Stimulated activated CD4-positive, alpha-beta T cell treated with anti-CD3 and anti-CD28 coated beads, TNF-alpha, amount 100 ng/mL, for 24 hours (primary cell): ENCODE measurements at places on chromosomes 4 and X.
A peak's percentile ranks its signal among the peaks of the same experiment; 100 is the strongest.

GRCh38 chrX:43840265-43840664, 42.0 kb downstream of the MAOB start:
- no peak for DNase-seq

- no peak for DNase-seq
These were observed 30.3 kb downstream of the NSDHL start for GRCh38 chrX:152861116-152861515.

GRCh38 chrX:14886252-14886651, 13.0 kb downstream of the MOSPD2 start:
- no peak for DNase-seq

DNA sequence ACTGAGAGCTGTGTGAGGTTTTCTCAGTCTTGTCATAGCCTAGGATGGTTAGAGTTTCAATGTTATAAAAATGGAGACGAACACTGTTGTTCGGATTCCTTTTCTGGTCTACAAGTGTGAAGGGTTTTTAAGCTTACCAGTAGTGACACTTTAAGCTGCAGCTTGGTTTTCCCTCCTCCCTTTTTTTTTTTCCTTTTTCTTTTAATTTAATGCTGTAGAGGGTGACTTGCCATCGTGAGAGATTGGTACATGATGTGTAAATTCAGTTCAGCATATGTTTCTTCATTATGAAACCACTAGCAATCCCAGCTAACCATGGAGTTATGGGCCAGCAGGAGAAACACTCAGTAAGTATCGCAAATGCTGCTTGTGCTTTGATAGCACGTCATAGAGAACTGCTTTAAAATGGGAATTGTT, 165.0 kb downstream of the RAPGEF2 start:
- no peak for DNase-seq

- no peak for DNase-seq
These were observed 248.0 kb upstream of the ADAMTS3 start for GRCh38 chr4:72817012-72817411.

- no peak for DNase-seq
These were observed 339.3 kb downstream of the MID1IP1 start for GRCh38 chrX:39140581-39140980.

DNA sequence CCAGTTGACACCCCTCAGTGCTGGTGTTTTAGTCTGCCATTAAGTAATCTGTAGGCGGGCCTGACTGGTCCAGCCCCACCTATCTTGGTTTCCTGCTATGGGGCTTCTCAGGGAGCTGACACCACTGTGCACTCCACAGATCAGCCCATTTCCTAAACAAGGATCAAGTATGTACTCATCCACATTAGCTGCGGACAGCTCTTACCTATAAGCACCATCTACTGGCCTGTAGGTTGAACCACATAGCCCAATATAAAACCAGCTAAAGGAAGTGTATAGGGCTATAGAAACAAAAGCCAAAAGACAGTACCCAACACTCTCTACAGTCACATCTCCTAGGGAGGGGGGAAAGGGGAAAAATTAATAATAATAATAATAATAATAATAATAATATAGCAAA, 353.5 kb upstream of the CXorf51B start:
- no peak for DNase-seq

DNA sequence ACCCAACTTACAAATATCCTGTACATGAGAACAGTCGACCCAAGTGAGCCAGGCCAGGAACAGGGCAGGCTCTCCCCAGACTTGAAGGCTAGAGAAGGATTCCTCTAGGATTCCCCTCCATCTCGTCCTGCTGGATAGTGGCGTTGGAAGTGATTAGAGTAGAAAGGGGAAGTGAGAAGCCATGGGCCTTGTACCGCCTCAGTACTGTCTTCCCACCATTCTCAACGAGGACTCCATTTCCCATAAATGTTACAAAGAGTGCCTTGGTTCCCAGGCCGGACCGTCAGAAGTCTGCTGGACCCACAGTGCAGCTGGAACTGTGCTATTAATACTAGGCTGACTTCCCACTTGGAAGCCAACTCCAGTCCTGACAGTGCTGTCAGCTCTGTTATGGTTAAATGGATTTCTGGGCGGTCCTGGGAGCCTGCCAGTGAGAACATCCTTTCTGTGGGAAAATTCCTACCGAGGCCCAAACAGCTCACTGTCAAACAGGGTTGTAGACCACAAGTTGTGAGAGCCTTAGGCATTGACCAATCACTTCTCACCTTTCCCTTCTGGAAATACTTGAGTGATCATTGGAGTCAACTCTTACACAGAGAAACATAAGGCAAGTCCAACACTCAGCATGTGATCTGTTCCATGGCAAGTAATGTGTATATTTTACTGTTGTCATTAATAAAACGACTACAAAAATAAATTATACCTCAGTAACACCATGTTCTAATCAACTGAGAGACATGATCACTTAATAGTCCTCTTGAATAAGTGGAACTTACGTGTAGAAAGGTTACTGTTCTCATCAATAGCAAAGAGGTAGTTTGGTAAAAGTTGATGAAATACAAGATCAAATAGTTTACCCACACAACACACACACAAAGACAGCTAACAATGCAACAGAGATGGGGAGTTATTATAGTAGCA, 58.4 kb downstream of the AMELX start:
- no peak for DNase-seq

- DNase-seq = no peak
These were observed 69.5 kb upstream of the MND1 start for GRCh38 chr4:153274967-153275366.

GRCh38 chrX:45505214-45505613, 304.5 kb upstream of the DIPK2B start:
- DNase-seq = no peak

DNA sequence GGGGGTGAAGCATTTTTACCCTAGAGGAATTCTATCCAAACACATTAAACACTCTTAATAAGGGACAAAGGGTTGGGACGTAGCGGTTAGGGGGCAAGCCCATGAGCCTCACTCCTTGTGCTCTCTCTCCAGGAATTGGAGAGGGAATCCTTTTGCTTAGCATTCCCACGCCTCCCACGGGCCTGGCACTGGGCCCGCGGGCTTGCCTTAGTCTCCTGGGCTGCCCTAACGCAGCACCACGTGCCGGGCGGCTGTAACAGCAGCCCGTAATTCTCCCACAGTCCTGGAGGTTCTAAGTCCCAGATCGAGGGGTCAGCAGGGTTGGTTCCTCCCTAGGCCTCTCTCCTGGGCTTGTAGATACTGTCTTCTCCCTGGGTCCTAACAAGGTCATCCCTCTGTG, 67.5 kb downstream of the TBL1X start:
- DNase-seq = no peak

DNA sequence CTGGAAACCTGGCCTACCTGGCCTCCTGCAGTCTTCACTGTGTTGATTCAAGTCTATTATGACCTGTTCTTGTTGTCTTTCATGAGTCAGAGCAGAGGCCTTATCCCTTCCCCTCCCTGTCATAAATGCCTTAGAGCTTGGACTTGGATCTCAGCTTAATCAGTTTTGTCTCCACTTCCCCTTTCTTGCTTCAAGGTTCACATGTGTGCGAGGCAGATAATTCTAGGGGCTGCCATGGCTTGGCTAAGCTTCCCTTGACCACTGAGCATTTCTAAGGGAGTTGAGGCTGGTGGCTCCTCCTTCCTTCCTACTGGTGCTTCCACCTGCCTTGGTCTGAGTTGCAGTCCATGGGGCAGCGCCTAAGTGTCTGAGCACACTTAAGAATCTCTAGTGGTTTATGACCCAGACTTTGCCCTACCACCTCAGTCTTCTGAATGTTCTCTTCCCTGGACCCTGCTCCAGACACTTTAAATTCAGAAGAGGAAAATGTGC, 1.7 kb upstream of the HEPH start:
- no peak for DNase-seq

- DNase-seq = no peak
These were observed 15.6 kb upstream of the TSPAN5 start for GRCh38 chr4:98673978-98674377.

- DNase-seq = no peak
These were observed 97.0 kb downstream of the AFAP1 start for GRCh38 chr4:7842384-7843279.

DNA sequence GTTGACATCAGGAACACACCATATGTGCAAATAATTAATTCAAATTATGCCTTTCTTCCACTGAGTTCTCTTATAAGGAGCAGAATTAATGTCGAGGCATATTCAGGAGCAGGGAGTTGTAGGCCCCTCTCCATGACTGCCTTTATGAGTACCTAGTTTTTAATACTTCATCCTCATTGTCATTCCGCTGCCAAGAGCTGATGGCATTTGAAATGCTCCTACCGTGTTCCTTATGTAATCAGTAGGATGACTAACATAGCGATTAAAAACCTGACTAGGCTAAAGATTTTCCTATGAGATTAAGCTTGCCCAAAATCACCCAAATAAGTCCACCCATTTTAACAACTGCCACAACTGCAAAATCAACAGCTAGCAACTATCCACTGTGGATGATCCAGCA, 220.6 kb downstream of the DHX15 start:
- DNase-seq = no peak

GRCh38 chrX:132236121-132236520, 16.9 kb upstream of the RAP2C start:
- DNase-seq = no peak

GRCh38 chrX:101485212-101485949, at the start of gene ARMCX4:
Gene ARMCX4, plus strand, starts transcription at chrX:101485456. Its CDS starts 3,134 bp downstream, at chrX:101488590.
- DNase-seq = peak; percentile 36

GRCh38 chr4:95957054-95957453, 117.2 kb downstream of the PDHA2 start:
- no peak for DNase-seq

DNA sequence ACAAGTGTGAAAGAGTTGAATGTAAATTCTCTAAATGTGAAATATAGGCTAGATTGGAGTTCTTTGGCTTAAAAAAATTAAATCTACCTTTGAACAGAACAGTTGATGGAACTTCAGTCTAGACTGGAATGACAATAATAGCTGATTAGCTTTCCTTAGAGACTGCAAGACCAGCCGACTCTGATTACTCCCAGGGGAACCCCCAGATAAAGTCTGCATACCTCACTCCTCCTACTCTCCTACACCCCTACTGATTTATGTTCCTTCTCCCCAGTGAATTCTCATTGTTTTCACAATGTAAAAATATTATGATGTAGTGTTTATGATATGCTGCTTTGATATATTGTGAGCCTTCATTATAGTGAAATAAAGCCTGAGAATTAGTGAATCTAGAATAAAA, 241.3 kb downstream of the CFAP299 start:
- no peak for DNase-seq

- DNase-seq = no peak
These were observed 22.7 kb upstream of the TMEM33 start for GRCh38 chr4:41912546-41912945.

DNA sequence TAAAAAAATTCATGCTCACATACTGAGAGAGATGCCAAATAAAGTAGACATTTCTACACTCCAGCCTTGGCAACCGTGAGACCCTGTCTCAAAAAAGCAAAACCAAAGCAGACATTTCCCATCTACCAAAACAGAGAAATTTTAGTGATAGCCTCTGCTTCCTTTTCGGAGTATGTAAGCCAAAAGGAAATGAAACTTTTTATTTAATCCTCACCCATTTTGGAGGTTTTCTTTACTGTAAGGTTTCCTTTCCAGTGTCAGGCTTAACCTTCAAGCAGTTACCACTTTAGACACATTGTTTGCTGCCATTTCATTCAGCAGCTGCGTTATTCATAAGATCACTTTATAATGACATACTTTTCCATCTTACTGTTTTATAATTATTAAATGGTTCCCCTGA, 15.9 kb downstream of the ADD1 start:
- no peak for DNase-seq

- DNase-seq = no peak
These were observed 5.6 kb downstream of the QRFPR start for GRCh38 chr4:121375262-121375661.

- no peak for DNase-seq
These were observed 353.1 kb upstream of the NR3C2 start for GRCh38 chr4:148795156-148795864.

GRCh38 chrX:1835056-1835455, 220.2 kb downstream of the ASMT start:
- DNase-seq = no peak

GRCh38 chr4:158929939-158930638, 161.3 kb downstream of the FNIP2 start:
- DNase-seq = no peak

DNA sequence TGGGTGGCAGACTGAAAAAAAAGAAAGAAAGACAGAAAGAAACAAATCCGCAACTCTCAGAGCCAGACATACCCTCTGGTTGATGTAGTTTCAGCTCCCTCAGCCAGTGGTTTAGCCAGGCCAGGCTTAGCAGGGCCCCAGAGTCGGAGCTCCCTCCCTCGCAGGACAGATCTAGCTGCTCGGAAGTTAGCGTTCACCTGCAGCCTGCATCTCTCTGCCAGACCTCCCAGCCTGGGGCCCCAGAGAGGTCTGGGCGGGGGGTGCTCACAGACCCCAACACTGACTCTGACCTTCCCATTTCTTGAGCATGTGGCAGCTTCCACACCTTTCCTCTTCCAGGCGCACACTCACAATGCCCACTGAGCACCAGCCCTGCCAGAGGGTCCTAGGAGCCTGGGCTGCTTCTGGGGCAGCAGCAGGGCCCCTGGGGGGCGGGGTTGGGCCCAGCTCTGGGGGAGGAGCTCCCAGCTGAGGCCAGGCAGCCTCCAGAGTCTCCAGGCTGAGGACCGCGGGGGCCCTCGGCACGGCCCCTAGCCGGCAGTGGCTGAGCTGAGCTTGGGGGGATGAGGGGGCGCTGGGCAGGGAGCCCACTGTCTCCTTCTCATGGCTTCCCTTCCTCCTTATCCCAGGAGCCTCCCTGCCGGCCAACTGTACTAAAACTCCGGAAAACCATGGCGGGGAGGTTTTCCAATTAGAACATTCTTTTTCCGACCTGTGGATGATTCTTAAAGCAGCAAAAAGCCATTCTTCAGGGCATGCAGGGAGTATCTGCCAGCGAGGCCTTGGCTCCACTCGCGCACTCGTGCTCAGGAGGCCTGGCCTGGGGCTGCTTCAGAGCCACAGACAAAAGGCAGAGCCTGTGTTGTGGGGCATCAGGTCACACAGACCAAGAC, 4.6 kb upstream of the ZNF185 start:
- no peak for DNase-seq

GRCh38 chr4:88291003-88291402, 6.6 kb upstream of the PPM1K start:
- DNase-seq = no peak

DNA sequence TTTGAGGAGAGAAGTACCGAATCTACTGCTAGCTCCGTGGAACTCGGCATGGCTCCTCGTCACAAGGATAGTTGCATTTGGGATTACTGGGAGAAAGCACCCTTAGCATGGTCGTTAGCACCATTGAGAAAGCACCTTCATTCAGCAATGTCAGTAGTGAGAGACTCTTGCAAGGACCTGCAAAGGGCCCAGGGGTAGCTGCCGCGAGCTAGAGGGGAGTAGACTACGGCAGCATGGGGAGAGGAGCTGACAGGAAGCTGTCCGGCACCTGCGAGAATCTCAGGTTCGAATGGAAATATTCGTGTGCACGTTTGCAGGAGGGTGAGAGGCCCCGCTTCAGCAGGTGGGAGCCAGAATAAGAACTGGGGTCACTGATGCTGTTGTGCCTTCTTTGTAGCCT, 20.2 kb downstream of the TLR10 start:
- DNase-seq = no peak

GRCh38 chr4:8439914-8440491, 520 bp downstream of the ACOX3 start:
- DNase-seq = no peak
